NCI-H1048 (cell line): ENCODE measurements at places on chromosomes 3 and 15.
A peak's percentile ranks its signal among the peaks of the same experiment; 100 is the strongest.

- no peak for DNase-seq
These were observed 4.6 kb upstream of the SKIL start for GRCh38 chr3:170352936-170353335.

GRCh38 chr3:157573780-157574378 lies 70.7 kb upstream of the VEPH1 start:
- DNase-seq: no peak

GRCh38 chr3:14602804-14603644 lies 48.5 kb upstream of the CCDC174 start:
- DNase-seq: no peak

DNA sequence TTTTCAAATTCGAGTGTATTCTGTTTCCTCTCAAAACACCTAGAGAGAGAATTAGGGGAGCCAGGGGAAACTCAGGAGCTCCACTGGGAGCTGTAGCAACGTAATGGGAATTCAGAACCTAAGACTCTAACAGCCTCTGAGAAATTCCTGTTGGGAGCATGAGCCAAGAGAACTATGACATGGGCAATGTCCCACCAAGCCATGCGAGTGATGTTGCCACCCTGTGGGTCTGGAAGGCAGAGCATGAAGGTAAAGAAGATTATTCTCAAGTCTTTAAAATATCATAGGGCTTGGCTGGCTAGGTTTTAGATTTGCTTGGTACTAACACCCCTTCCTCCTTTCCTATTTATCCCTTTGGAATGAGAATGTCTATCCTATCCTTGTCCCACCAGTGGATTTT lies 392.6 kb upstream of the ADAMTS9 start:
- DNase-seq: no peak

- DNase-seq: peak; percentile 35
These were observed 19.1 kb upstream of the TM4SF18 start for GRCh38 chr3:149352556-149352955.

GRCh38 chr3:5489536-5489935 lies 302.0 kb downstream of the EDEM1 start:
- DNase-seq: no peak

GRCh38 chr3:52140769-52141168 lies 13.5 kb downstream of the POC1A start:
- DNase-seq: no peak

- no peak for DNase-seq
These were observed 8.8 kb downstream of the ARL13B start for GRCh38 chr3:93988764-93989163.

- no peak for DNase-seq
These were observed 29.8 kb upstream of the EBLN2 start for GRCh38 chr3:73031573-73032103.

DNA sequence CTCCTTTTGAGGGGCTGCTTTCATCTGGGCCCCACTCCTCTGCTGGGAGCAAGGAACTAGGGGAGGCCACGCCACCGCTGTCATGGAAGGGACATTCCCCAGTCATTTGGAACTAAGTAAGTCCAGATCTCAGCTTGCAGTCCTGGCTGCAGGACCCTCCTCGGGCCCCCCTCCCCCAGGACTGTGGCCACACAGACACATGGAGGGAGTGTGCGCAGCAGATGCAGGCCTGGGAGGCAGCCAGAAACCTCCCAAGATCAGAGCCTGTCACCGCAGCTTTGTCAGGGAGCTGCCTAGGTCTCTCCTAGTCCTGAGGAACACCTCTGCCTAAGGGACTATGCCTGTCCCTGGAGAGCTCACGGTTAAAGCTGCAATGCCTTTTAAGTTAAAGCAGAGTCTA lies 7.3 kb upstream of the SEMA3F start:
- no peak for DNase-seq

- DNase-seq: no peak
These were observed 8.3 kb upstream of the GREM1 start for GRCh38 chr15:32709295-32710033.

- DNase-seq: no peak
These were observed 423.7 kb downstream of the C3orf38 start for GRCh38 chr3:88573472-88573871.

GRCh38 chr15:82890995-82891390 lies 61.5 kb downstream of the HOMER2 start:
- DNase-seq: no peak

- no peak for DNase-seq
These were observed 9.2 kb downstream of the ARF4 start for GRCh38 chr3:57587905-57588304.

DNA sequence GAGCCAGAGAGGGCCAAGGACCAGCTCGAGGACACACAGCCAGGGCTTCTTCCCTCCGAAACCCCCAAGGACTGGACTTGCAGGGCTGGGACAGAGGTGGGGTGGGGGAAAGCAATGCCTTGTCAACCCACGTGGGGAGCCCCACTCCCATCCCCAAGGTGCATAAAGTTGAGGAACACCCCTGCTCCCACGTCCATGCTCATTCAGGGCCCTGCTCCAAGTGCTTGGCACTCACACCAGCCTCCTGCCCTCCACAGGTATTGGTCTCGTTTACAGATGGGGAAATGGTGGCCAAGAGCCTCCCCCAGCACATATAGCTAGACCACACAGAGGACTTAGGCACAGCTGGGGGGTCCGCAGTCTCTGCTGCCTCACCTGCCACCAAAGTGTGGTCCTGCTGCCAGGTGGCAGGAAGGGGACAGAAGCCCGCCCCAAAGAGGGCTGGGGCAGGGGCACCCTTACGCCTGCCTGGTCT lies 50.5 kb upstream of the CSPG4 start:
- no peak for DNase-seq

DNA sequence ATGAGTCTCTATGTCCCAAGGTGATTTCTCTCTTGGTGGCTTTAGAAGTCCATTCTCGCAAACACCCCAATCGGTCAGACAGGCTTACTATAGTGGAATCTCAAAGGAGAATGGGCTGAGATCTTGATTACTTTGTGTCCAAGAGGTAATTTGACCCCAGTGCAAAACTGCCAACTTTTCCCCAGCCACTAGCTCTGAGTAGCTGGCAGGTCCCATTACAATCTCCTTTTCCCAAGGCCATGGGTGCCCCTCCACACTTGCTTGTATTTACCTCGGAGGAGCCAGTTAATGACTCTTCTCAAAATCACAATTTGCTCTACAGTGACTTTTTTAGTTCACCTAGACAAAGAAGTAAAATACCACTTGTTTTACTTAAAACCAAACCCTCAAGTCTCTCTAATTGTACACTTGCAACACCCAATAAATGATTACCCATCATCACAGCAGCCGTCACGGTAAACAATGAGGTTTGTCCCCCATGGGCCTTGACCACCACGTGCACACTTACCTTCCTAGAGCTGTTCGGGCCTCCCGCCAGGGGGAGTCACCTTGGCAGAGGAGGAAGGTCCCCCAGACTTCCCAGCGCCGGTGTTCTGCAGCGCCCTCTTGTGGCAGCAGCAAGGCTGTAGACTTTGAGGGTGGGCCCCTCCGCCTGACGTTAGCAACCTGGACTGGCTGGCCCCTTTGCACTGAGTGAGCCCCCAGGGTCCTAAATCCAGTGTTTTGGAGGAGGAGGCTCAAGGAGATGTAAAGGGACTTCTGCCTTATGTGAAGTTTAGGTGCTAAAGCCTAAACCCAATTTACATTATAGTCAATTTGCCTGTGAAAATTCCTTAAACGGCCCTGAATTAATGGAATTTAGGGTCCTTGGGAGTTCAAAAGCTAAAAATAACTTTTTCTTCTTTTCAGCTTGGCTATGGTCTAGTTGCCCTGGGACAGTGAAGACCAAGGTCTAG lies 18.7 kb upstream of the HDAC11 start:
- peak; percentile 50 for DNase-seq

- no peak for DNase-seq
These were observed 155.4 kb downstream of the ADAMTSL3 start for GRCh38 chr15:83809345-83809744.

- no peak for DNase-seq
These were observed 73.6 kb downstream of the ZNF621 start for GRCh38 chr3:40598338-40598737.
